ENCODE measurements at places on chromosomes 4 and X.

DNA sequence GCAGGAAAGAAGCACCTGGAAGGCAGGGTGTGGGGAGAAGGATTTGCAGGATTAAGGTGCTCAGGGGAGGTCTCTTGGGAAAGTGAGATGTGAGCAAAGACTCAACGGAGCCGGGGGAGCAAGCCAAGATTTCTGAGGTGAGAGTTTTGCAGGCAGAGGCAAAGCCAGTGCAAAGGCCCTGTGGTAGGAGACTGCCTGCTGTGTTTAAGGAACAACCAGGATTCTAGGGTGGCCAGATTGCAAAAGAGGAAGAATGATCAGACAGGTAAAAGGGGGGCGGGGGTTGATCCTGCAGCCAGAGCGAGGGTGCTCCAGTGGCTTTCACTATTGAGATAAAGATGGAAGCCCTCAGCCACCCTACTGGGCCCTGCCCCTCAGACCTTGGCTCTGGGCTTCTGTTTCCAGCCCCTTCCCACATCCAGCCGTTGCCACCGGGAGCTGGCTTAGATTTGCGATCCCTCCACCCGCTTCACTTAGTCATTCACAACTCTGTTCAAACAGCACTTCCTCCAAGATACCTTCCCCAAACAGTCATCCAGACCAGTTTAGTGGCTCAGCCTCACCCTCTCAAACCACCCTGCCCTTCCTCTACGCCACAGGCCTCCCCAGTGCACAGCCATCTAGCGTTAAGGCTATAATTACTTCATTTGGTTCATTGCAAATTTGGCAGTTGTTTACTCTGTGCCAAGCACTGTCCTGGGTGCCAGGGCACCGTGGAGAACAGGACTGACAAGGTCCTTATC lies 23.3 kb upstream of the BCOR start:
- DNase-seq, result no peak

DNA sequence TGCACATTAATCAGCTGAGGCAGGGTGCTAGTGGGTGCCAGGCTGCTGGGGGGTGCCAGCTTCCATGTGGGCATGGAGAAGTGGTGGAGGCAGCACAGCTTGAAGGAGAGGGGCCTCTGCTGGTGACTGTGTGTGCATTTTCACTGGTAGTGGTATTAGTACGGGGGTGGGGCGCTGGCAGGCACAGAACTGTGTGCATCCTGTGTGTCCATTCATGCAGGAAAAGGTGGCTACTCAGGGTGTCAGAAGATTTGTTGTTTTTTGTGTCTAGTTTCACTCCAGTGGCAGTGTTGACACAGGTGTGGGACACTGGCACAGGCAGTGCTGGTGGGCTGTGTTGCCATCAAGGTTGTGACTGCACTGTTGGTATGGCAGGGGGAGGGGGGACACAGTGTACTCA lies 1303.6 kb downstream of the FAM133A start:
- DNase-seq, result no peak

- no peak for DNase-seq
Measured at GRCh38 chrX:129830494-129830893, 13.2 kb downstream of the ZDHHC9 start.

GRCh38 chrX:109783701-109784079 lies 50.6 kb upstream of the ACSL4 start:
- DNase-seq, result no peak

DNA sequence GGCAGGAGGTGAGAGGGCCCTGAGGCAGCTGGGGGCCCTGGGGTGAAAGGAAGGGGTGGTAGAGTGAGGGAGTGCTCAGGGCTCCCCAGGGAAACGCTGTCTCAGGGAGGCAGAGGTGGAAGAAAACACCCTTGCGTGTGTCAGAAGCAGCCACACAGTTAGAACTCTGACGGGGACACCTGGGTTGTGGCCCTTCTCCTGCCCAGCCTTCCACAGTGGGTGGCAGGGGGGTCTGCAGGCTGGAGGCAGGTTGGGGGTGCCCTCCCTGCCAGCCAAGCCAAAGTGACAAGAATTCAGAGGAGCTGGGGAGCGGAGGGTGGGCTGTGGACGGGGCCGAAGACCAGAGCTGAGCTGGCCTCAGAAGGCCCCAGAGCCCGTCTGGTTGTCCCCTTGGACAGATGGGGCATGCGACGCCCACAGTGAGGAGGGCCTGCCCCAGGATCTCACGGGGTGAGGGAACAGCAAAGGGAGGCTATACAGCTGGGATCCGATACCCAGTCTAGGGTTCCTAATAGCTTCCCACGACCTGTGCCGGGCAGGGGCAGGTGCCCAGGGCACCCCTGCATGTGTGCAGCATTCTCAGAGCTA lies 105.2 kb upstream of the ADRA2C start:
- DNase-seq, result no peak

DNA sequence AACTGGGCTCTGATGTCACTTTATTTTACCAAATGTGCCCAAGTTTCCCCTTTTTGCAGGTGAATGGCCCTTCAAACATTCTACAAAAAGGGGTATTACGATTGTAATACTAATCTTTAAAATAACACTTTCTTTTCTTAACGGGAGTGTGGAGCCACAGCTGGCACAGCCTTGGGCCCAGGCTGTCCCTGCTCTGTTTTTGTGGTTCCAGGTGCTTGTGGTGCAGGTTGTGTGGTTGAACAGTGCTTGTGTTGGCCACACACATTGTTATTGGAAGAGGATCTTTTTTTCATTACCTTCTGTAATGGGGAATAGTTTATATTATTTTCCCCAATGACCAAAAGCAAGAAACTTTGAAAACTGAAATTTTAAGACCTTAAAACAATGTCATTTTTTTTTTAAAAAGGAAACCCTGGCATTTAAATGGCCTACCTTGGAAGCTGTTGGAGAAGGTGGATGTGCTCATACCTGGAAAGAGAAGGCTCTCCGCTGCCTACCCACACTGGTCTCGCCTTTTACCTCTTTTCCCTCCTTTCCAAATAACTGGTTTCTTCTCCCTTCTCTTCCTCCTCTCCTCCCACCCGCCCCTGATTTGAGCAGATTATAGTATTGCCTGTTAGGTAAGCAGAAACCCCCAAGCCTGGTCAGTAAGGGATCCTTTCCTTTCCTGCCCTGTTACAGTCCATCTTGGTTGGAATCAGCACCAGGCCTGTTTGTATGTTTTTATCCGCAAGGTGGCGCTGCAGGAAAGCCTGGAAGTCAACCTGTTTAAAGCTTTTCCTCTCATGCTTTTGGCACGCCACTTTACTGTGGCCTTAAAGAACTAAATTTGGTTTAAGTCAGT lies 28.6 kb downstream of the HADH start:
- DNase-seq, result peak; percentile 43

DNA sequence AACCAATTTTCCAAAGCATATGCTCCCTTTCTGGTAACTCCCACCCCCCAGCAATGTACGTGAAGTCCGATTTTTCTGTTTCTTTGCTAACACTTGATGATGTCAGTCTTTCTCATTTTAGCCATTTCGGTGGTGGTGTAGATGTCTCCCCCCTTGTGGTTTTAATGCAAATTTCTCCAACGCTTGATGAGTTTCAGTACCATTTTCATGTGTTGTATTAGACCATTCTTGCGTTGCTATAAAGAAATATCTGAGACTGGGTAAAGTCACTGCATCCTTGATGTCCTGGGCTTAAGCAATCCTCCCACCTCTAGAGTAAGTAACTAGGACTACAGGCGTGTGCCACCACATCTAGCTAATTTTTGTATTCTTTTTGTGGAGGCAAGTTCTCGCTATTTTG lies 148.4 kb upstream of the VCX3A start:
- no peak for DNase-seq

GRCh38 chr4:10740891-10741620 lies 56.5 kb upstream of the CLNK start:
- no peak for DNase-seq

GRCh38 chr4:119721878-119722277 lies 93.3 kb upstream of the PDE5A start:
- no peak for DNase-seq

- DNase-seq, result no peak
Measured at GRCh38 chr4:156191044-156191781, 237.5 kb upstream of the CTSO start.

DNA sequence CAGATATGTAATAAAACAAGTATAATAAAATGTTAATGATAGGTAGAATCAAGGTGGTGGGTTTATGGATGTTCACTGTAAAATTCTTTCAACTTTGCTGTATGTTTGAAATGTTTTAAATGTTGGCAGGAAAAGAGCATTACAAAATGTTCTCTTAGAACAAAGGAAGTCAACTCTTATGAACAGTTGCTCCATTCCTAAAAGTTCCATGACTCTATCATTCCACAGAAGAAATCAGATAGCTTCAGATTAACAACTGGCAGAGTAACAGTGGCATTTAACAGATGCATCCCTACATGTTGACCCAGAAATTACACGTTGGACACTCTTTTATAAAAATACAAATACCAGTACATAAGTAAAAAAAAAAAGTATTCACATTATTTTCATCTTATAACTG lies 2023.7 kb downstream of the ARAP2 start:
- no peak for DNase-seq

DNA sequence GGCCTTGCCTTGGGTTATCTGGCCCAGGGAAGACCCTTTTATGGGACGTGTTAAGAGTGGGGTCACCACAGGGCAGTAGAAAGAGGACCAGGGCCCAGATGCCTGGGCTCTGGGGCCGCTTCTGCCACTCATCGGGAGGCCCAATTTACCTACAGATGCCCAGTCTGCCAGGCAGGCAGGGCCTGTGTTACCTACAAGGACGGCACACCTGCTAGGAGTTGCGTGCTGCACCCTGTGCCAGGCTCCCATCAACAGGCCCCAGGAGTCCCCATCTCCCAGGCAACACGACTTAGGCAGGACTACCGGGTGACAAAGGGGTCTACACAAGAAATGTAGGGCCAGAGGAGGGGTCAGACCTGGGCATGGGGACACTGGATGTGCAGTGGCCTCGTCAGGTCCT lies 34.6 kb downstream of the WDR1 start:
- DNase-seq, result no peak

DNA sequence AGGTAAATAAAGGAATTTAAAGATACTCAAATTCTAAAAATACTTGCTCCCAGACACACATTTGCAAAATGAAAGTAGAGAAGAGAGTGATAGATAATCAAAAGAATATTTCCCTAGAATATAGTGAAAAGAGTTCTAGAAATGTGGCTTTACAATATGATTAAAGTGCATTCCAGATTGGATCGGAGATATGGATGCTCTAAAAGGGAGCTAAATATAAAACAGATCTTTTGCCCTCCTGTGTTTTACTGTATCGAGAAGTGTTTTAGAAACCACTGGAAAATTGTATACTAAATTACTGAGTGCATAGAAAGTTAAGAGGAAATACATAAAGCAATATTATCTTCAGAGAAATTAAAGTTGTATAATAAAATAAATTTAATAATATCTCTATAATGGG lies 1392.0 kb downstream of the TECRL start:
- DNase-seq, result no peak

DNA sequence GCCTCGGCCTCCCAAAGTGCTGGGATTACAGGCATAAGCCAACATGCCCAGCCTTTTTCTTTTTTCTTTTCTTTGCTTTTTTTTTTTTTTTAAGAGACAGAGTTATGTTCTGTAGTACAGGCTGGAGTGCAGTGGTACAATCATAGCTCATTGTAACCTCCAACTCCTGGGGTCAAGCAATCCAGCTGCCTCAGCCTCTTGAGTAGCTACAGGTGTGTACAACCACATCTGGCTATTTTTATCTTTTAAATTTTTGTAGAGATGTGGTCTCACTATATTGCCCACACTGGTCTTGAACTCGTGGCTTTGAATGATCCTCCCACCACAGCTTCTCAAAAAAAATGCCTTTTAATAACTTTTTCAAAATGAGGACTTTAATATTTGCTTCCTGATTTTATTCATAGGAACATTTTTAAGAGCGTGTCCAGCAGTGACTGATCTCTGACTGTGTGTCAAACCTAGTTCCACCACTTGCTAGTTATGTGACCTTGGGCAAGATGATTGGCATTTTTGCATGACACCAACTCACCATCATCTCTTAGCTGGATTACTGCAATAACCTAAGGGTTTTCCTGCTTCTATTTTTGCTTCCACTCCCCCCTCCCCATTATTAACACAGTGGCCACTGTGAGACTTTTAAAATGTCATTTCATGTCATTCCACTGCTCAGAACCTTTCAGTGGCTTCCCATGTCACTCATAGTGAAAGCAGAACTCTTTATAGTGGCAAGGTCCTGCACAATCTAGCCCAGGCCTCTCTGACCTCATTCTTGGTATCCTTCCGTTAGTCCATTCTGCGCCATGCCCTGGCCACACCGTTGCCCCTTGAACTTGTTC lies 4.5 kb upstream of the TNIP3 start:
- no peak for DNase-seq

DNA sequence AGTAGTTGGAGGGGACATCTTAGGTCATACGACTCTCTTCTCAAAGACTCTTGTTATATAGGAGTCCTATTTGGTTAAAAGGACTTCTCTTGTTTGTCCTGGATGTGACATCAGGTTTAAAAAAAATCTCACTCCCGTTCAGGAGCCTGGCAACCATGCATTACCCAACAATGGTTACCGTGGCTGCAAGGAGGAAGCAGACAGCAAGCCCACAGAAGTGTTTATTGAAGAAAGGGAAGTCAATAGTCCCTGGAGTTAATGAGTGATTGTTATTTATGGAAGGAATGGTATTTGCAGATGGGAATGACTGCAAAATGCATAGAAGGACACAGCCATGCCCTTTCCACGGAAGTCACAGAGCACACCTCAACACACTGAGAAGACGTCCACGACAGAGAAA lies 75.9 kb upstream of the ENPP6 start:
- no peak for DNase-seq

DNA sequence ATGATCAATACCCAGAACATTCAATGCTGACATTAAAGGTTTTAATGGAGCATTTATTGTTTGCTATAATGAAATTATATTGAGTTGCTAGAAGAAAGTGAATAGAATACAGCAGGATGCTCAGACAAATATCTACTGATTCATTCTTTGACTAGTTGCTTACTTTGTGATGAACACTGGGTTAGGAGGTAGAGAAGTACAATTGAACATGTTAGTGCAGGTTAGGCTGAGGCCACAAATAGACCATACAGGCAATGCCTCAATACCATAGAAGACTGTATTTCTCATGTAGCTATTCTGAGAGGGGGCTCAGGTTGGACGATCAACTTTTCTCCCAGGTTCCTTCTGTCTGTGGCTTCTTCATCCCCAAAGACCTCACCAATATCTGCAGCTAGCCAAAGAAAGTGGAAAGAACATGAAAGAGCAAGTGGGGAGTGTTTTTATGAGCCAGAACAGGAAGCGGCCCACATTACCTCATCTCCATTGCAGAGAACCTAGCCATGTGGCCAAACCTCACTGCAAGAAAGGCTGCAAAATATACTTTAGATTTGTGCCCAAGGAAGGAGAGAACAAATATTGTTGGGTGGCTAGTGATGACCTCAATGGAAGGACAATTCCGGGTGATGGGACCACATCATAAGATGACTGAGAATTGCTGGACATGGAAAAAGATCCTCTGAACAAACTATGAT lies 180.3 kb upstream of the GATB start:
- no peak for DNase-seq

Data from Daoy (cell line).